ENCODE measurements at places on chromosomes 1 and 21.
A peak's percentile ranks its signal among the peaks of the same experiment; 100 is the strongest.

DNA sequence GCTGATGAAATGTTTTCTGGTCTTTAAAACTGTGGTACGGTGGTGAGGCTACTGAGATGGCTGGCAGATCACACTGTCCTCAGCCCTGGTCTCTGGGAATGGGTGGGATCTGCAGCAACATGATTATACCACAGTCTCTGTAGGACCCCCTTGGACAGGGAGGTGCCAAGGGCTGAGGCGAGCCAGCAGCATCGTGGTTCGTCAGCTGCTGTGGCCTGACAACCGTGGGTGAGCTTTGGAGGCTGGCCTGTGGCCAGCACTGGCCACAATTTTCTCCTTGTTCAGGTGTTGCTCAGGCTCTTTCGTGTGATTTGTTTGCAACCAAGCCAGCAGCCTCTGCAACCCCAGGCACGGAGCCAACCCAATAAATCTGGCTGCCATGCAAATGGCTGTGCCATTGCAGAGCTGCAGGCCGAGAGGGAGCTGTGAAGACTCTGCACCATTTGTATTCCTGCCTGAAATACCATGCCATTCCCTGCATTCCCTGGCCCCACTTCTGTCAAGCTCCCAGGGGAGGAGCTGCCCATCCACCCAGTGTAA is 70.9 kb downstream of the PCP4 start:
- DNase-seq = no peak

GRCh38 chr1:55309053-55309452 is 93.9 kb upstream of the USP24 start:
- DNase-seq = no peak

GRCh38 chr1:214008791-214009422 is 21.1 kb downstream of the PROX1 start:
- no peak for DNase-seq

- no peak for DNase-seq
These were observed 104.6 kb downstream of the ZBTB18 start for GRCh38 chr1:244155661-244156060.

- DNase-seq = no peak
These were observed 117.5 kb upstream of the GRIK3 start for GRCh38 chr1:37151789-37152188.

DNA sequence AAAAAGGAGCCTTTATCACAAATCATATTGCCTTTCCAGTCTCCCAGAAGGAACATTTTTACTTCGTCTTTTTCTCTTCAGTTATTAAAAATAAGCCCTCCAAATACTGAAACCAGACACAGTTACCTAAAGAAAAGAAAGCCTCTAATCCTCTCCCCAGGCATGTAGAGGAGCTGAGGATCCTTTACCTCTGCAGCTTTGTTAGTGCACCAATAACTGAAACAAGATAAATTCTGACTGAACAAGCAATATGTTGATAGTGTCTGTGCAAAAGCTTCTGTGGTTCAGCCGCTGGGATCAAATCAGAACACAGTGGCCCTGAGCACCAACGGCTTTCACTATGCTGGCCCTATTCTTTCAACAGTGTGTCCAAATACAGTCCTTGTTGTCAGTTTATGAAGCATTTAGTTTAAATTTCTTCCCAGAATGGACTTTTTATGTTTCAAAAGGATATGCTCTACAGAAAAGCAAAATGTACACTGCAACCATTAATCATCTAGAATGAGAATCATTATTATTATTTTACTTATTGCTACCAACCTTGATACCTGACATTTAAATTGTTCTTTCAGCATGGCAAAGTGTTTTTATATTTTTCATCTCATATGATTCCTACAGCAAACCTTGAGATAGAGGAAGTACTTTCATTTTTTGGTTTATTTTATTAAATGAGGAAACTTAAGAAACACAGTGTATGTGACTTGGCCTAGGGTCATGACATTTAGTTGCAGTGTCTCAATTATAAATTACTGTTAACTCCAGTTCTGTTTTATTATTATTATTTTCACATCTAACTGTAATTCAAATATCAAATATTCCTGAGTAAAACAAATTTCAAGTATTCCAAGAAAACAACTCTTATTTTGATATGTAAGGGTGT is 217.9 kb downstream of the NEGR1 start:
- DNase-seq = peak; percentile 19

DNA sequence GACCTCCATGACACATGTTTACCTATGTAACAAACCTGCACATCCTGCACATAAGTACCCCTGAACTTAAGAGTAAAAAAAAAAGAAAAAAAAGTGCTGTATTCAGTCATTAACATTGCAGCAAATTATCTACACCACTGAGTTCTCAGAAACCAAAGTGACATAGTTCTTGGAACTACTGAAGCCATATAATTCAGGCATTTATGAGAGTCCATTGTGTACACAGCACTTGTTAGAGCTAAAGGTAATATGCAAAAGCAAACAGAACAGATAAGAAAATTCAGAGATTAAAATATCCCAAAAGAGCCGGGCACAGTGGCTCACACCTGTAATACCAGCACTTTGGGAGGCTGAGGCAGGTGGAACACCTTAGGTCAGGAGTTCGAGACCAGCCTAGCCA is 38.0 kb downstream of the F5 start:
- DNase-seq = no peak

- peak; percentile 49 for DNase-seq
These were observed 1.0 kb downstream of the PLEKHG5 start for GRCh38 chr1:6490181-6491080.

DNA sequence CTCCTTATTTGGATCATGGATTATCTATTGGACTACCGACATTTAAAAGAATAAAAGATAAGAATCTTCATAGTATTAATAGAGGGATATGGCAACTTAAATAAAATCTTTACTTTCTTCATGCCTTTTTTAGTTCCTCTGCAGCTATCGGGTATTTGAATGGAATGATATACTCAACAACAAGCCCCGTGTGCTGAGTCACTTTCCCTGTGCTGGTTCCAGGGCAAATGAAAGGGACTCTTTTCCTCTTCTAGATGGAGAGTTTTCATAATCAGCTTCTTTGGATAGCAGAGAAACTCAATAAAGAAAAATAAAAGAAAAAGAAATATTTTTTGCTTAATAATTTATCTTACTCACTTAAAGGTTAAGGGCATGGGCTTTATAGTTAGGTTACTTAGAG is 213.7 kb downstream of the LRRC40 start:
- DNase-seq = no peak

DNA sequence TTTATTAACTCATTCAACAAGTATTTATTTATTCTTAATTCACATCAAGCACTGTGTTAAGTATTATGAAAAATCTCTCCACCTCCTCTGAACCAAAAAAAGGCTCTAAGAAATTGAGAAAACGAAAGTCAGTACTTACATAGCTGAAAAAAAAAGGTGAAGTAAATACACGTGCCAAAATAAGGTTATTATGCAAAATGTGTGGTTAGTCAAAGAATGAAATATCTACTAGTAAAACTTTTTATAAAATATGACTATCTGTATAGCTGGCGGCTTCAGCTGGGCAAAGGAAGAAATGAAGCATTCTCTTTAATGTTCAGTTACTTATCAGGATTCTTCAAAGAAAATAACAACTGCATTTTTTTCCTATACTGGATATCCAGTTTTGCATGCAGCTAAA is 35.5 kb upstream of the ASPM start:
- no peak for DNase-seq

GRCh38 chr1:89936694-89937093 is 58.2 kb upstream of the ZNF326 start:
- no peak for DNase-seq

GRCh38 chr1:65793359-65793732 is 651 bp downstream of the PDE4B start:
- DNase-seq = no peak

GRCh38 chr1:85088408-85088784 is 40.1 kb upstream of the MCOLN3 start:
- DNase-seq = no peak

DNA sequence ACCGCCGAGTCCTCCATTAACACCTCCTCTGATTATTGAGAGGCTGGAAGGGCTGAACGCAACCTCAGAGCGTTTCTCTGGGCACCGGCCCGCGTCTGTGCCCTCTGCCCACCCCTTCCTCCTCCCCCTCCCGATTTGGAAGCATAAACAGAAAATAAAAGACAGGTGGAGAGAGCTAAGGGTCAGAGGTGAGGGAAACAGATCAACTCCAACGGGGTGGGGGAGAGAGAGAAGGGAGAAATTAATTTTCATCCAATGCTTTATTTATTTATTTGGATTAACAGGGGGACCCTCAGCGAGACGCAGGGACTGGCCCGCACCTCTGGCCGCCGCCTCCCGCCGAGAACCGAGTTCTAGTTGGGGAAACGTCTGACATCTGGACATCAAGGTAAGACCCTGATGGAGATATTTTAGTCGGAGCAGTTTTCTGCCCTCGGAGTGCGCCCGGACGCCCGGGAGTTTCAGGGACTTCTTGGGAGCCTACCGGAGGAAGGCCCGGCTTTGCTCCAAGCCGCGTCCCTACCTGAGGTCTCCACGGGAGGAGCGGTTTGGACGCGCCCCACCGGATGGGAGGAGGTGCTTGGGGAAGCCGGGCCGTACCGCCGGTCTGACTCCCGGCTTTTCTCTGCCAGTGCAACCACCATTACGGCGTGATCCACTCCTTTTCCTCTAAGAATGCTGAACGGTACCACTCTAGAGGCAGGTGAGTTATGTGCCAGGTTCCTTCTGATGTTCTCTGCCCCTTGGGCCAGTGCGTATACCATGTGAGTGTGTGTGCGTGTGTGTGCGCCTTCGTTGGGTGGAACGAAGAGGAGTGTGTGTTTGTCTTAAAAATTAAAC is 5.1 kb upstream of the LHX9 start:
- DNase-seq = no peak

DNA sequence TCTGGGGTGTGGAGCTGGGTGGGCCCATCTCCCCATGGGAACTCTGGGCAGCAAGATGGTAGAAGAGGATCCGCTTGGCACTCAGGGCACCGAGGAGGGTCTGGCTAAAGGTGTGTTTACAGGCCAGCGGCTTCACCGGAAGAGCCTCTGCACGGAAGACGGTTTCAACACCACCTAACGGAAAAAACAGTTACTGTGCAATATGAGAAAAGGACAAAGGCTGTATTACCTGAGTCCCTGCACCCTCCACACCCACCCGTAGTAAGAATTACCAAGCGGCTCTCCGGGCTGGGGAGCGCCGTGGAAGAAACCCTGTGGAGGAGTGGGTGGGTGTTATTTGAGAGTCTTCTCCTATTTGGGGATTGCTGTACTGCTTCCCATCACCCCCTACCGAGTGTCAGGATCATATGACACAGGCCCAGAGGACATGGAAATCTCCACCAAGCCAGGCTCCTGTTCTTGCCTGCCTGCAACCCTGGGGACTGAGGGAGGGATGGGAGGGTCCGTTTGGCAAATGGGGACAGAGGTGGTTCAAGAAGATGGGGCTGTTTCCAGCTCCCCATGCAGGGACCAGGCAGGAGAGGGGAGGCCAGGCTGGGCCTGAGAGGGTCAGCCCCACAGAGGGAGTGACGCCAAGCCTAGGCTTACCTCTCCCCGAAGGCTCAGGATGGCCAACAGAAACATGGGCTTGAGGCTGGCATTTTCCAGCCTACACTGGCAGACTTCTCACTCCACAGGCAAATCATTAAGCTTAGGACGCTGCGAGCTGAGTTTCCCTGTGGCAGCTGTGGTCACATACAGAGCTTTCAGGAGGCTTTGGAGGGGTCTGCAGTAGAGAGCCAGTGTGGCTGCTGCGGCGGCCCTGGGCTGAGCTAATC is 203.5 kb upstream of the TMEM51 start:
- no peak for DNase-seq

- DNase-seq = no peak
These were observed 4.3 kb downstream of the NEK7 start for GRCh38 chr1:198160946-198161614.

DNA sequence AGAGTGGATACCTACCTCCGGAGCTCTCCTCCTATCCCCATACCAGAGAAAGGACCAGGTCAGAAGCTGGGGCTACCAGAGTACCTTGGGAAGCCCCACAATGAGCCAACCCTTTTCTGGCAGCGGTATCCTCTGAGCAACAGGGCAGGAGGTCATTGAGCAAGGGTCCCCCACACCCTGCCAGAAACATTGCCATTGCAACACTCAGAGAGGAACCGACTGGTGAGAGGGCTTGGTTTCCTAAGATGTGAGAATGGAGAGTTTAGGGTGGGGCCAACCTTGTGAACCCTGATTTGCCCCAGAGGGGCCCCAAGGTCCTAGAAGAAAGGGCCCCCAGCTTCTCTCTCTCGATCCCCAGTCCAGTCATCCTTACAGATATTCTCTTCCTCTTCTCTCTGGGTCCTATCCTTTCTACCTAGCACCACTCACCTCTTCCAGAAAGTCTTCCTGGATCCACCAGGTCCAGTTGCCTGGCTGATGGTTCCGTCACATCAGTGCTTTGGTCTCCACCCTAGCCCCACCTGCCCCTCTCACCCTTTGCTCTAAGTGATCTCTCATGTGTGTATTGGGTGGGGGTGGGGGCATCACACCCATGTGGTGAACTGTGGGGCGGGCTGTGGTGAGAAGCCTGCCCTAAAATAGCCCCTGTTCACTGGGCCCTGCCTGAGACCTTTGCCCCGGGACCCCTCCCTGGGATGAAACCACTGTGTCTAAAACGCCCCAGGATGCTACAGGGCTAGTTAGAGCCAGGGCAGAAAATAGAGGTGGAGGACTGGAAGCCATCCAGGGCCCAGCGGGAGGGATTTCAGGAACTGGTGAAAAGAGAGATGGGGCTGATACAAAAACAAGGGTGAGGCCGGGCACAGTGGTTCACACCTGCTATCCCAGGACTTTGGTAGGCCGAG is 8.7 kb downstream of the FGR start:
- no peak for DNase-seq

DNA sequence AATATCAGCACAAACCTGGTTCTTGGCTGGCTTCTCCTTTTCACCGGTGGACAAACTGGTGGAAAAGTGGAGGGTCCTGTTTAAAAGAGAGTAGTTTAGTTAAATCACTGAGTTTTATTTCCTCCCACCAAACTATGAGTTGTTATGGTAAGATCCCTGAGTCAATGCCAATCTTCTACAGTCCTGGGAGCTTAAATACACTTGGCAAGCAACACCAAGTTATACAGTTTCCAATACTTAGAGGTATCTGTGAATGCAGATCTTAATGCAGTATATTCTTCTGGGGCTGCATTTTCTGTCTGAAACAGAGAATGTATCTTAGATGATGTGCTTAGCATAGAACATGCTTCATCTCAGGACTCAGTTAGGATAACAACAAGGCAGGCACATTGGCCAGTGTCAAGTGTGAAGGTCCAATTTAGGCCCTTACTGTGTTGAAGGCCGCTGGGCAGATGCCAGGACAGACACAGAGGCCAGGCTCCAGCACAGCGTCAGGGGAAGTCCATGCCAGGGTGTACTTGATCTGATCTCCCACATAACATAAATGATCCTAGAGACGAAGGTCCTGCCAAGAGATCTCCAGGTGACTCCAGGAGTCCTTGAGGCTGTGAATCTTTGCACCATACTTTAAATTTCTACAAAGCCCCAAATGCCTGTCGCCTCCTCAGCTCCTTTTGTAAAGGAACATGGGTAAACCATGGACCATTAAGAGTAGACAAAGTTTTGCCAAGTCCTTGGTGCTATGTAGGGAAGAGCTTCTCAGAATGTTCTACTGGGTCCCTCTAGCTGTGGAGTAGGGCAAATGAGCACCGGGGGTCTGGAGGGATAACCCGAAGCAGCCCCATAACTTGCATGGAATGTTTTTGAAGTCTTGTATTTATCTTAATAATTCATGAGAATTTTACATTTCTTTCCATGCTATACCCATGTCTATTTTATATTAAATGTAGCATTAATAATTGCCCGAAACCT is 76.8 kb downstream of the KCNJ15 start:
- DNase-seq = peak; percentile 31

All from umbilical cord (tissue), 2 donors.